ENCODE measurements at places on chromosomes 2 and 18.

GRCh38 chr2:174636987-174637386 is 39.4 kb upstream of the WIPF1 start:
- no peak for DNase-seq

DNA sequence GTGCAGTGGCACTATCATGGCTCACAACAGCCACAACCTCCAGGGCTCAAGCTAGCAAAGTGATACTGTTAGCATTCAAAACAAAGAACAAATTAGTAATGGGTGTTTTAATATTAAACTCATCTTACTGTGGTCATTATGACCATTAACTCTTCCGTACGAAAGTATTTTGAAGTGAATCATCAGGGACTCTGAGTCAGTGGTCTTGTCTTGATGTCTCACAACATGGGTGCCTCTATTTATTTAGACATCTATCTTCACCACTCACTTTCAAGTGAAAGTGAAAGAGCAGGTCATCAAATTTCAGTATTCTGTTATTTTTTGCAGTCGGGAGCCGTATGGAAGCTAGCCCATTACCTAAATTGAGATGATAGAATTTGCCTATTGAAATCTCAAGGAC is 1118.2 kb downstream of the DPP10 start:
- no peak for DNase-seq

DNA sequence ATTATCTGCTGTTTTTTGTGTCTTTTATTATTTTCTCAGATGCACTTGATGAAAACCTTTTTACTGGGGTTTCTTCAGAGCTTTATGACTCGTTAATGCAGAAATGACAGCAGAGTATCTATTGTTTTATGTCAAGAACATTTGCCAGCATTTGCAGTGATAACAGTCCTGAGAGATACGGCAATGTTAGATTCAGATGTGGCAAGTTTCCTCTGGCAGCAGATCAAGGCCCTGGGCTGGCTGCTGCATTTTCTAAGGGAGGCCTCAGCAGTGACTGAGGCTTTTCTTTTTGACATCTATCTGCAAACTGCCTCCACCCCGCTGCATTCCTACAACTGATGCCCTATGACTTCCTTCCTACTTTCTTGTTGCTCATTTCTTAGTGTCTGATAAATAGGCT is 40.2 kb downstream of the EFEMP1 start:
- DNase-seq: no peak

GRCh38 chr18:74286106-74286855 is 5.5 kb downstream of the CYB5A start:
- DNase-seq: no peak

DNA sequence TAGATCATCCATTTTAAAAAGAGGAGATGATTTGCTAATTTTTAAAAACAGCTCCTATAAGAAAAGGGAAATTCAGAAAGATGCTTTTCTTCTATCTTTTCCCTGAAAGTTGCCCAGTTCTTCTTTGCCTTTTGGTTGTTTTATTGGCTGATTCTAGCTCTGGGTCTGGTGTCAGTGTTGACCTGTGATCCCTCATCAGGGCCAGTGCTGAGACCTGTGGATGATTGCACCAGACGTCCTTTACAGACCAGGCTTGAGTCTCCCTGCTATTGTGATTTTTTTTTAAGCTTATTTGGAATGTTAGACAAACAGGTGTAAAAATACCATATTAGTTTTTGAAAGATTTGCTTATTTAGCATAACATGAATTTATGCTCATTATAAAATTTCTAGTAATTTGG is 88.2 kb downstream of the ACSL3 start:
- DNase-seq: no peak

DNA sequence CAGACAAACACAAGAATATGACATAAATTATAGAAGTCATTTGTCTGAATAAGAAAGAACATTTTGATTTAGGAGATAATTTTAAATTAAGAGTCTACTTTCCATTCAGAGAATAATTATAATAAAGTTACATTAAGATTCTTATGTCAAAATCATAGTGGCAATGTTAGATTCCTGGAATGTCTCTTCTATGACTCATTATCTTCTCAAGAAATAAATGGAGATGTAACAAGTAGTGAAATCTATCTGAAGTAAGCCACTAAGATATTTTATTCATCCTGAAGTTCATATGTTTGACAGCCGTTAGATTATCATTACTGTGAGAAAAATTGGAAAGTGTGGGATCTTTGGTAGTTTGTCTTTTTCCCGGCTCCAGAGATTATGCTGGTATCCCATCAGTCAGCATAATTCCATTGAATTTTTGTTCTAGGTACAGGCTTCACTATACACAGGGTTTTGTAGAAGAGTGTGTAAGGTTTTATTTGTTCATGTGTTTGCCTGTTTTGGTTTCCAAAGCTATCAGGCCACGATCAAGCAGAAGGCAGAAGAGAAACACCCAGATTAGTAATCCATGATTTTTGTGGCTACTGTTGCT is 1246.6 kb upstream of the LRRTM1 start:
- DNase-seq: no peak

DNA sequence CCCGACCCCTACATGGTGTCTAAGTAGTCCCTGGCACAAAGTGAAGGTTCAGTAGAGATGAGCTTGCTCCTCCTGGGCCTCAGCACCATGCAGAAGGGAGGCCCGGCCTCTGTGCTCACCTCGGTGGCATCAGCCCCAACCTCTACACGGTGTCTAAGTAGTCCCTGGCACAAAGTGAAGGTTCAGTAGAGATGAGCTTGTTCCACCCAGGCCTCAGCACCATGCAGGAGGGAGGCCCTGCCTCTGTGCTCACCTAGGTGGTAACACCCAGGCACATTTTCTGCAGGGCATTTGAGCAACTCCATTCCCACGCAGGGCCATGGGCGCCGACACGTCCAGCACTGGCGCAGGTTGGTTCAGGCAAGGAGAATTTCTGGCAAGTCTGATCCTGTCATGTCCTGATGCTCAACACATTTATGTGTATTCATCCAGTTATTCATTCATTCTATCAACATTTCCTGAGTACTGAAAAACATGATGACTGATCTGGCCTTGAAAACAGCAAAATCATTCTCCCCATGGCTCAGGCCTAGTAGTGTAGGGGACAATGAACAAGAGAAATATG is 408.2 kb upstream of the MYT1L start:
- DNase-seq: no peak

DNA sequence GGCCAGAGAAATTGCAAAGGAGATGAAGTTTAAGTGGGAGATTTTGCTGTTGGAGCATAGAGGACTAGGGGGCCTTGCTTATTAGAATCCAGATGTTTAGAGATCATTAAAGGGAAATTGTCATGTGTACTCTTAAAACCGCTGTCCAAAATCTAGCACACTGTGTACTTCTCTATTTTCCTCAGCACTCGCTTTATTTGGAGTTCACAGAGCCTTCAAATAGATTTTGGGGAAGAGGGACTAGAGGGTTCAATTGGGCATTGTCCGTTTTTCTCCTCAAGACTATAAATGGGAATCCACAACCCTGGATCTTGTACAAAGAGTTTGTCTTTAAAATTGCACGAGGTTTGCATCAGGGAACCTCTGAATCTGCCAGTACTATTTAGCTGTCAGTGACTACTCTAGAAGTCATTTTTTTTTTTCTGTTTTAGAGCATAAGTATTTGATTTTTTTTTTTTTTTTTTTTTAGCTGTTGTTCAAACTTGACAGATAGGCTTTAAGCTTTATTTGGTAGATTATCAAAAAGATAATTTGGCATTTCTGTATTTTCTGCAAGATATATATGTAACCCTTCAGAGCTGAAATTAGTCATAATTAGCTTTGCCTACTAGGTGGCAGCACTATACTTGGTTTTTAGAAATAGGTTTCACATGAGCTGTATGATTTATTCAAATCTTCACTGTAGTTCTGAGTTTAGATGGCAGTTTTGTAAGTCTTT is 14.2 kb downstream of the PMS1 start:
- DNase-seq: no peak

GRCh38 chr2:201006704-201007103 is 43.2 kb upstream of the ORC2 start:
- no peak for DNase-seq

- DNase-seq: no peak
Measured at GRCh38 chr2:45567288-45567963, 43.6 kb downstream of the SRBD1 start.

GRCh38 chr2:37614061-37614738 is 57.2 kb downstream of the CDC42EP3 start:
- DNase-seq: no peak

DNA sequence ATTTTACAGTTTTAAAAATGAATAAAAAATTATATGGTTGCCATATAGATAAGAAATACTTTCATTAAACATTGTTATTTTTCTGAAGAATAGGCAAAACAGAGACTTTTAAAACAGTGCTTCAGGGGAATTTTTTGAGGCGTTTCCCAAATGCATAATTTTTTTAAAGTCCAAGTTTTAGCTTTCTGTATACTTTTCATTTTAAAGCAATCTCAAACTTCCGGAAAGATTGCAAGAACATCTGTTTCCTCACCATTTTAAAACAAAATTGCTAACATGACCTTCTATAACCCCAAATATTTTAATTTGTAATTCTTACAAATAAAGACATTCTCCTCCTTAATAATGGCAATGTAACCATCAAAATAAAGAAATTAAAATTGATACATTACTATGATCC is 15.1 kb upstream of the MBD2 start:
- DNase-seq: no peak

- DNase-seq: no peak
Measured at GRCh38 chr18:42038936-42039335, 83.9 kb downstream of the PIK3C3 start.

- no peak for DNase-seq
Measured at GRCh38 chr2:174510583-174511189, 23.9 kb upstream of the GPR155 start.

DNA sequence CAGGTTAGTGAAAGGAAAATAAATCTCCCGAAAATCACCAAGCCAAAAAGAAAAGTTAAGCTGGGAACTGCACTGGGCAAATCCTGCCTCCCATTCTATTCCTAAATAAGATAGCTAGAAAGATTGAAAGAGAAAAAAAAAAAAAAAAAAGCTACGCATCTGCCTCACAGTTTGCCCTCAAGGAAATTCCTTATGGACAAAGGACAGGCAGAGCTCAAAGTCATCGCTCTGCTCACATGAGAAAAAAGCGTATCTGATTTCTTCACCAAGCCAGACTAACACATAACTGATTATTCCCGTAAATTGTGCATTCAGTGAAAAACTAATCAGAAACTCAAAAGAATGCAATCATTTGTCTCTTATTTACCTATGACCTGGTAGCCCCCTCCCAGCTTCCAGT is 50.0 kb downstream of the PUM2 start:
- no peak for DNase-seq

DNA sequence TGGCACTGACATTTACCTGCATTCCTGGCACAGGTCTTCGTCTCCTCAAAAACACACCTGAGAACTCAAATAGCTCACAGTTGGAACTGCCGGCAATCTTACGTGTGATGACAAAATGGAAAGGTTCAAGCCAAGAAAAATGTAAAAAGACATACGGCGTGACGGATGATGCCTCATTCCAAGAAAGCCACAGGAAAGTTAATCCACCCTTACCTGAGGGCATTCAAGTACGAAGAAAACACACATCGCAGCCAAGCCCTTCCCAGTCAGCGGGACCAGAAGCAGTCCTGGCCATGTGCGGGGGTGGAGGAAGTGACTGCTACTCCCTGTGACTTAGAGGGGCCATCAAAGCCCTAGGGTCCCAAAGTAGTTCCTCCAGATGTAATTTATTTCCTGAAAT is 986.3 kb upstream of the CELF4 start:
- no peak for DNase-seq

- no peak for DNase-seq
Measured at GRCh38 chr2:47173986-47174732, 19.1 kb upstream of the STPG4 start.

DNA sequence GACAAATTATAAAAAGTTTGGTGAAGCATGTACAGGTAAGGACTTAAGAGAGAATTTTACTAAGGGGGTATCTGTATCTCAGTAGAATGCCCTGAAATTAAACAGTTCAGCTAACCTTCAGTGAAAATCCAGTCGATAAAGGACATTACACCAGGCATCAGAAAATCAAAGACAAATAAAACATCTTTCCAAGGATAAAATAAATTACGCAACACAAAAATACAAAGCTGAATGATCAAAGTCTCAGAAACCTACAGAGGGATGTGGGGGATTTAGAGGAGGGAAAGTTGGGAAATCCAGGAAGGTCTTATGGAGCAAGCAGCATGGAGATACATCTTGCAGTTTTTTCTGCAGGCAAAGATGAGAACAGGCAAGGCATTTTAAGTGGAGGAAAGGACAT is 384.1 kb downstream of the TNS1 start:
- no peak for DNase-seq

GRCh38 chr18:75844146-75844545 is 416.6 kb upstream of the SMIM21 start:
- DNase-seq: no peak

GRCh38 chr2:227759411-227760118 is 13.9 kb downstream of the SCYGR8 start:
- no peak for DNase-seq

- no peak for DNase-seq
Measured at GRCh38 chr18:44881461-44882162, 200.9 kb downstream of the SETBP1 start.

GRCh38 chr18:45861926-45862325 is 36.5 kb downstream of the SIGLEC15 start:
- DNase-seq: no peak
